CD4-positive, alpha-beta T cell treated with Interleukin-4 for 4 hours (primary cell): ENCODE measurements at places on chromosomes 7 and 10.

- no peak for DNase-seq
Observed at GRCh38 chr10:86389441-86390193, 23.0 kb upstream of the GRID1 start.

- no peak for DNase-seq
Observed at GRCh38 chr7:69318794-69319193, 279.5 kb upstream of the AUTS2 start.

GRCh38 chr7:22445140-22445743 is 54.7 kb downstream of the STEAP1B start:
- no peak for DNase-seq

GRCh38 chr7:31027161-31027965 is 24.7 kb upstream of the ADCYAP1R1 start:
- no peak for DNase-seq

DNA sequence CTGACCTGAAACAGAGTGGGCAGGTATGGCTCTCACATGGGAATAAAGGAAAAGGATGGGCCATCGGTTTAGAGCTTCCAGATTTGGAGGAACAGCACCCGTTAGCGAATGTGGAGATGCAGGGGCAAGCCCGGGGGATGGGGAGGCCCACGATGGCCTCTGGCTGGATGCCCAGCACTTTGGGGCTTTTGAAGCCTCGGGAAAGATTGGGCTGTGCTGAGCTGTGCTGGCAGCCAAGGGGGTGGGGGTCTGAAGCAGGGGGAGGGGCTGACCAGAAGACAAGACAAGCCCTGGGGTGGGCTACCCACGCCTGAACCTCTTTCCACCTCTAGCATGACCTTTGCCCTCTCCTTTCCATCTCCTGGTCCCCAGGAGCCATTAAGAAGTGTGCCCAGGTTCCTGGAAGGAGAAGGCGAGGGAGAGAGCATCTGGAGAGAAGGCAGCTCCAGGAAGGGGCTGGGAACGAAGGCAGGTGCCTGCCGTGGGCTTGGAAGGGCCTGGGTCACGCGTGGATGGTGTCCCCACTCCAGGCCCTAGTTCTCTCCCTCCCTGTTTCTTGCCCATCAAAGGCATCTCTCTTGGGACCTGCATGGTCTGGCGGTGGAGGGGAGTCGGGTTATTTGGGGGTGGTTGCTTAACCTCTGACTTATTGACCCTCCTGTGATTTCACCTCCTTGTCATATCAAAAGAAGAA is 39.7 kb downstream of the JAKMIP3 start:
- DNase-seq = no peak

DNA sequence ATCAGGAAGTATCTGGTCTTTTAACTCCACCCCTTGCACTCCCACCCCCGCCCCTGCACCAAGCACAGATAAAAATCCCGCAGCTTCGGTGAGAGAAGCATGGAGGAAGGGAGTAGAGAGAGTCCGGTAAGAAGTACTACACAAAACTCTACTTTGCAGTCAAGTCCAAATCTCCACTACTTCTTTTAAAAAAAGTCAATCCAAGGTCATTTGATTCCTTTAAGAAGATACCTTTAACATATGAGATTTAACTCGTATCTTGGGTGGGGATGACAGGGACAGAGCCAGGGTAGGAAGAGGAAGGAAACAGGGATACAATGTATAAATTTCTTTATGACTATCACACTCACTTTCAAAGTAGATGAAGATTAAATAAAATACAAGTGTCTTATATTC is 132.1 kb downstream of the NRBF2 start:
- peak; percentile 54 for DNase-seq

DNA sequence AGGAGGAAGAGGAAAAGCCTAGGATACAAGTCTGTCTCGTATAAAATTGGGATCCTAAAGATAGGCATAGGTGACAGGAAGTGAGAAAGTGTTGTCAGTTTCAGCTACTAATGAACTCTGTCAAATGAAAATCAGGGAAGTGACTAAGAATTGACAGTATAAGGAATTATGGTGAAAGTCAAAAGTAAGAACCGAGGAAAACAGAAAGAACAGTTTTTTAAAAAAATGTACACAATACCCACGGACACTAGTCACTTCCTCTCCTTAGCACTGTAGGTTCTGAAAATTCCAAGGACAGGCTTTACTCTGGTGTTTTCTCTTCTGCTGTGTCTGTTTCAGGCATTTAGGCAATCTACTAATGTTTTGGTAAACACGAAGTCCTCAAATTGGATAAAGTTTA is 42.3 kb downstream of the ATAD1 start:
- DNase-seq = no peak

DNA sequence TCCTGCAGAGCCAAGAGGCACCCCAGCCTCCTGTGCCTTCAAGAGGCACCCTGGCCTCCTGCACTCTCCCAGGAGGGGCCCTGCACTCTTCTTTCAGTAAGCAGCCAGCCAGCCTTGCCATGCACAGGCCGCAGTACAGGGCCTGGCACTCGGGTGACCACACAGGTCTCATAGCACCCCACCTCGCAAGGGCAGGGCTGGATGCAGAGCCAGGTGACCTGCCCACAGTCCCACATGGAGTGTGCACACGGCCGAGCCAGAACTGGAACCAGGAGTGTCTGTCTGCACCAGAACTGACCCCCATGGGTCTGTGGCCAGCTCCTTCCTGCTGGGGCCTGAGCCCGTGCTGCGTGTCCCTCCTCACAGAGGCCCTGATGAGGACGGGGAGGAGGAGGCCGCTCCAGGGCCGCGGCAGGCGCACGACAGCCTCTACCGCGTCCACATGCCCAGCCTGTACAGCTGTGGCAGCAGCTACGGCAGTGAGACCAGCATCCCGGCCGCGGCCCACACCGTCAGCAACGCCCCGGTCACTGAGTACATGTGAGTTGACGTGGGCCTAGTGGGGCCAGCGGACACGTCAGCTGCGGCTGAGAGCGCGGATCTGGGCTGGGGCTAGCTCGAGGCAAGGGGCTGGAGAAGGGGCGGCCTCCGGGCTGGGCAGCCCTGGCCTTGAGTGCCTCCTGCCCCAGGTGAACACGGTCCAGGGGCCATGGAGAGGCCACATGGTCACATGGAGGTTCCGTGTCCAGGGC is 26.3 kb downstream of the TTYH3 start:
- no peak for DNase-seq

DNA sequence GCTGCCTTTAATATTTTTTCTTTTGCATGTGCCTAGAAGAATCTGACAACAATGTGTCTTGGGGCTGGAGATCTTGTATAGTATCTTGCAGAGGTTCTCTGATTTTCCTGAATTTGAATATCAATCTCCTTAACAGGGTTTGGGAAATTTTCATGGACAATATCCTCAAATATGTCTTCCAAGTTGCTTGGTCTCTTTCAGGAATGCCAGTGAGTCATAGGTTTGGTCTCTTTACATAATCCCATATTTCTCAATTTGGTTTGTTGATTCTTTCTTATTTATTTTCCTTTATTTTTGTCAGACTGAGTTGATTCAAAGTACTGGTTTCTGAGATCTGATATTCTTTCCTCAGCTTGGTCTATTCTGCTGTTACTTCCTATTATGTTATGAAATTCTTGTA is 208.7 kb upstream of the GLI3 start:
- no peak for DNase-seq

DNA sequence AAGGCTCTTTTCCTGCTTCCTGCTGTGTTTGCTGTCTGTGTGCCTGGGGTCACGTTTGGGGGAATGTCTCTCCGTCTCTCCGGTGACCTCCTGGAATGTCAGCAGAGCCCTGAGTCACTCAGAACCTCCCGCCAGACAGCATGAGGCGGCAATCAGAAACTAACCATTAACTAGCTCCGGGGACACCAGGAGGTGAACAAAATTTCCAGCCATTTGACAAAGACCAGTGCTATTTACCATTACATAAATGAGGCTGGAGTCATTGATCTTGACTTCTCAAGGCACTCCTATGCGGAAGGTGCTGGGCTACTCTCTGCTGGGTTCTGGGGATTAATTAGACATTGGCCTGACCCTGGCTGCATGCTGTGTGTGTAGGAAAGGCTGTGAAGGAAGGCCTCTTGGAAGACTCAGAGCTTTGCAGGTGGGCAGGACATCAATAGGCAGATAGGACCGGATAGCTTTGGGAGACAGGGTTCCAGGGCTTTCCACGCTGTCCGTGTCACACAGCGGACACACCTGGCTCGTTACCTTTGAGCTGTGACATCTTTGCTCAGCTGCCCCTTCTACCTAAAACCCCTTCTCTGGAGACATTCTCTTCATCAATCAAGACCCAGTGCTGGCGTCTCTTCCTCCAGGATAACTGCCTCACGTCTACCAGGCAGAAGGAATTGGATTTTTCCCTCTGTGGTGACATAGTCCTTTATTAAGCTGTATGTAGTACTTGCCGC is 77.0 kb downstream of the PFKFB3 start:
- no peak for DNase-seq

DNA sequence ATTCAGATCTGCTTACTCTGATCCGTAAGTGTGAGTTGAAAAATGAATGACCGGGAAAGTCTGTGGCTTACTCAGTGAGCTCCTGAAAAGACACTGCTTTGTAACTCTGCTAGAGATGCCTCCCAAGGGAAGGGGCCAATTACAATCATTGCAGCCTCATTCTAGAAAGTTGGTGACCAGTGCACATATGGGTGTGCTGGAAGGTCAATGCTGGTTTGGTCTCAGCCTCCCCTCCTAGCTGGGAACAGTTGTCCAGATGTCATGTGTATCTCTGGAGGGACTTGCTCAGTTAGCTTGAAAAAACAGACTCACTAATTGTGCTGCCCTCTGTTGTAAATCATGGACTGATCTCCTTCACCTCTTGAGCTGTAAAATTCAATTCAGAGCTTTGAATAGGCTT is 405.0 kb downstream of the ADRA2A start:
- no peak for DNase-seq

DNA sequence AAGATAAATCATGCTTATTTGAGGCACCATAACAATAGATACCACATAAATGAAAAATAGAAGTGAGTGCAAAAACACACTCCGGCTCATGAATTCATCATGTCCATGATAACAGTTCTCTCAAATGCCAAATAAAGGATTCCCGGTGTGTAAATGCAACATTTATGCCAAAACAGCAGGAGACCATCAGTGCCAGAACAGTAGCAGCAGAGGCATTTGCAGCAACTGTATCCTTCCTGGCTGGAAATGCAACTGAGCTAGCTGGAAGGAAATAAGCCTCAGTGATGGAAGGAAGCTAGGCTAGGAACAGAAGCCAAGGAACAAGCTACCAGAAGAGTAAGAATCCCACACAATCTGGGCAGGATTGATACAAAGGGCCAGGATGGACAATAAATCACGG is 79.9 kb upstream of the THSD7A start:
- DNase-seq = no peak

DNA sequence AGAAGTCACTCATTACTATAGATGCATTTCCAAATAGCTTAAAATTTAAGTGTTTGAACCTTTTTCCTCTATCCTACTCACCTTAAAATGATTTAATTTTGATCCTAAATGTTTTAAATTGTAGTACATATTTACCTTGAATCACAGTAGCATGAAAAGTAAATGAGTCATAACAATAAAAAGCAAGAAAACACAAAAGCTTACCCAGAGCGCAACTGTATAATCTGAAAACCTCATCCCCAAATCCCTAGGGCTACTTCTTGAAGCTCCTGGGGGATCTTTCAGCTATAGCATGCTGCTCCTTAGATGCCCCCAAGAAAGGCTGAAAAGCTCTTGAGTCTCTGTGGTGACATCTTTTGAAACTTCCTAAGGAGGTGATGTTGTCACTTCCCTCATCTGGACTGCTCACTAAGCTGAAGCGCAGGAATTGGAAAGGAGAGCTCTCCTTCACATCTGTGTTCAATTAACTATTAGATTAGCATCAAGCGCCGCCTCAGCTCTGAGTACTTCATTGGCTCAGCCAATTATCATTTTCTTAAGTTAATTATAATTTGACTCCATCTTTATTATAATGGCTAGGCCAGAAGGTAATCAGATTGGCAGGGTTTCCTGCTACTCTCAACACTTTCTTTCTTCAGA is 60.2 kb downstream of the SEMA3E start:
- DNase-seq = no peak
